BJ (cell line): ENCODE measurements at places on chromosomes 2 and 18. TPM values are rescaled to one million over a fixed set of nuclear protein-coding genes. Genes with fewer than 3 reads are reported as not detected.

EMILIN2 gene
- 7.0 and 7.6 TPM in 2 replicates for polyA plus RNA-seq

GRCh38 chr18:58860747-58861231, 3.9 kb upstream of the ZNF532 start:
- DNase-seq = no peak

DNA sequence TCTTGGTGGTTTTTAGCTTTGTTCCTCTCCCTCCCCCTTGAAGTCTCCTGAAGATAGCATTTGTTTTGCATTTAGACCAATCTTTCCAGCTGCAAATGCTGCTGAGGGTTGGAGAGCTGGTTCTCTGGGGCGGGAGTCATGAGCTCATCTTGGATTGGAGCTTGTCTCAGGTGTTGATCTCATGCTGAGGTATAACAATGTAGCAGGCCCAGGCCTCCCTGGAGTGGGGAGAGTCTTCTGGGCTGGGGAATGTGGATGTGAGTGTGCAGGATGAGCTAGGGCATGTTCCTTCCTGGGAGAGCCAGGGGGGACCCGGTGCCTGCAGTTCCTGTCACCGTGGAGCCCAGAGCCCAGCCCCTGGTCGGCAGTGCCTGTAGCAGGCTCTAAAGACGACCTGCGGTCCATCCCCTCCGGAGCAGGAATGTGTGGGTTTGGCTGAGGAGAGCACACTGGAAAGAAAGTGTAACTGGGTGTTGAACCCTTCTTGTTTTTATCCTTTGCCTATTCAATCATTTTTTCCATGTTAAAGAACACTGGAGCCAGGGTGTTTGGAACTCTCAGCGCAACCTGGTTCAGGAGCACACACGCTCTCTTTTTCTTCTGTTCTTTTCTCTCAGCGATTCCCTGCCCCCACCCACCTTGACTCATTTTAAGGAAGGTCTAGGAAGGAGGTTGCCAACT, 2.7 kb downstream of the ZNF532 start:
- DNase-seq = no peak

DNA sequence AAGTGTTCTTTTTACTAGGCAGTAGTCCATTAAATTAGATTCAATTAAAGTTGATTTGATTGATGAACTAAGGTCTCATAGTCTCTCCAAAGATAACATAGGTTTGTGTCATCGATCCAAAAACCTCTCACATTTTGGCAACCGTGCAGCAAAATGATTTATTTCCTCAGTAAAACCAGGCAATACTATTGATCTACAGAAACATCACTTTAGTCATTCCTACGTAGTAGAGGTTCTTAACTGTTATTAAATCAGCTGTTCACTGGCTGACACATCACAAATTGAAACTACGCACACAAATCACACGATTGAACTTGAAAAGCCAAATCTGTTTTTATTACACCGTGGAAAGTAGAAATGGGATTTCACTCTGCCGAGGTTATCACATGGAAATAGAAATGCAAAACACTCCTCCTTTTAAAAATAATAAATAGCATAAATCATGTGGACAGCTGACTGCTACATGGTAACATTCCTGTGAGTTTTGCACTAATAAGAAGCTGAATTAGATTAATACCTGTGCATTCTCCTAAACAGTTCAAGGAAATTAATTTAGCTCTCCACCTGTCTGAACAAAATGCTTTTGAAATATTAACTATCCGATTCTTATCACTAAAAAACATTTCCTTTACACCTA, 262.5 kb downstream of the CDH20 start:
- DNase-seq = no peak

DNA sequence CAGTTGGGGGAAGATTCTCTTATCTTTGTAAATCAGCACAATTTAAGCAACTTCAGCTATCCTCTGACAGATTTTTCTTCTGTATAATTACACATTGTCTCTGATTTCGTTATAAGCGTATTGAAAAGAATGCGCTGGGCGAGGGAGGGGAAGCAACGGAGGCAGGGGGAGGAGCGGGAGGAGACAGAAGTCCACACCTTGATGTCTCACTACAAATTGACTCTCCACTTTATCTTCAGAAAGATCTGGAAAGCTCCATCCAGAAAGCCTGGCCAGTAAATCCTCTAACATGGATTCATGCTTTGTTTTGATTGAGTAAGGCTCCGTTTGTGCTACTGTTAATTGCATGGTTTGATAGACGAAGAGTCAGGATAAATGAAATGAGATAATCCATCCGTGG, 76.6 kb downstream of the SMIM21 start:
- no peak for DNase-seq

GRCh38 chr2:135063210-135063609, 11.1 kb downstream of the RAB3GAP1 start:
- no peak for DNase-seq

DNA sequence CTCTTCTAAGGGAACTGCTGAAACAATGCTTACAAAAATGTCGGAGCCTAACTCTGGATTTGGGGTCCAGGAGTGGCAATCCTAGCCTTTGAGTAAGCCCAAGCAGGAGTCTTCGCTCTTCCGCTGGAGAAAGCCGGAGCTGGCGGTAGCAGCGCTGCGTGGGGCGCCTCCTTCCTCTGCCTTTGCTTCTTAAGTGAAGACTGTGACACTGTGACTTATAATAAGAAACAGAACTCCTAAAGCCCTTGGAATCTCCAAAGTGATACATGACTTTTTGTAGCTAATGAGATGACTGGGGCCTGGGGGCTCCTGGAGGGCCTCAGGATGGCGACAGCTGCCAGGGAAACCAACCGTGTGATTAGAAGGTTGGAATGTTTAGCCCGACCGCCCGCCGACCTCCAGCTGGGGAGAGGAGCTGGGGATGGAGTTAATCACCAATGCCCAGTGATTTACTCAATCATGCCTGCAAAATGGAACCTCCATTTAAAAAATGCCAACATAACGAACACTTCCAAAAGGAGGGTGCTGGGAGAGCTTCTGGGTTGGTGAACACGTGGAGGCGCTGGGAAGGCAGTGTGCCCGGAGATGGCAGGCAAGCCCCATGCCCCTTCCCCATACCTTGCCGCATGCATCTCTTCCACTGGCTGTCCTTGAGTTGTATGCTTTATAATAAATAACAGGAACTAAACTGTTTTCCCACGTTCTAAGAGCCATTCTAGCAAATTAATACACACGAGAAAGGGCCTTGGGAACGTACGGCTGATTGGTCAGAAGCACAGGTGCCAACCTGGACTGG, 29.0 kb upstream of the MAL start:
- DNase-seq = no peak

TUBA3D gene
- not detected in 2 replicates for polyA plus RNA-seq

DNA sequence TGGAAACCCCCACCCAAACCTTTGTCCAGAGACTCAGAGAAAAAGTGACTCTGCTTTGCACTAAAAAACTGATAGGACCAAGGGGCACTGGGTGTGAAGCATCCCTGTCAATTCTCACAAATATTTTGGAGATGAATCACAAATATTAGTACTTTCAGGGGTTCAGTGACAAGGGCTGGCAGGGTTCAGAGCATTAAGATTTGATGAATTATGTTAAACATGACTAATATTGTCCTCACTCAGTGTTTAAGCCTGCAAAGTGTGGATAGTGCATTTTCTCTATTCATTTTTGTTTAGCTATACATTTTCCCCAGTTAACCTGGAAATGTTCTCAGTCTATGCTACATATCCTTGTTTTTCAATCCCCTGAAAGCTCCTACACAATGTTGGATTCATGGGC, 65.3 kb upstream of the CCDC68 start:
- DNase-seq = no peak

DAW1 gene
- polyA plus RNA-seq = 0.10 TPM in 1 of 2 replicates, not detected in the other

LAMA1 gene
- polyA plus RNA-seq = 3.2 and 3.4 TPM in 2 replicates

DNA sequence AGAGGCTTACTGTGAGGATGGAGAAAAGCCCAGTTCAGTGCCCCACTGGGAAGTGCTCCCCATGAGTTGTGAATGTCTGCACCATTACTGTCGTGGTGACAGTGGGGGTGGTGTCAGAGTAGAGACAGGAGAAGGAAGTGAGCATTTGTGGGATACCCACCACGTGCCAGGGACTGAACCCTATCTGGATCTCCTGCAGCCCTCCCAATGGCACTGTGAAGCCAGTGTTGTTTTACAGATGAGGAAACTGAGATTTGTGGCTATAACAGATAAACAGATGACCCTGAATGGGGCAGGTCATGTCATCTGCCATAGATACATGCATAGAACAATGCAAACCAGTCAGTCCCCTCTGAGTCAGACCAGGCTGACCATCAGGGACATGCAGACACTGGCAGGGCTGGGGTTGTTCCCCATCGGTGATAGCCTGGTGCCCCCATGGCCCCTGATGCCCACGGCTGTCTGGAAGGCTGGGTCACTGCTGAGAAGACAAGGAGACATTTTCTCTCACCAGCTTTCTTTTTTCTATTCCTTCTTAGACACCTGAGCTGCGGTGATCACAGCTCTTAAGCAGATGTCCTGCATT, 60.8 kb downstream of the EMILIN2 start:
- DNase-seq = no peak

SP5 gene
- polyA plus RNA-seq = not detected in 2 replicates

- no peak for DNase-seq
Measured at GRCh38 chr2:130951018-130951417, 114.3 kb downstream of the ARHGEF4 start.

GRCh38 chr2:135893374-135893794, 17.1 kb upstream of the MCM6 start:
- DNase-seq = no peak

KCNJ13 gene
- polyA plus RNA-seq = not detected in 2 replicates
